PC-9 (cell line): ENCODE measurements at places on chromosomes 7 and 10. TPM values are rescaled to one million over a fixed set of nuclear protein-coding genes. Genes with fewer than 3 reads are reported as not detected.

Gene ECHDC3
- total RNA-seq = not detected in 2 replicates

Gene FKBP9
- total RNA-seq = 155 and 160 TPM in 2 replicates

Gene ENTPD1
- total RNA-seq = not detected in 2 replicates

Gene TFEC
- total RNA-seq = not detected in 2 replicates

Gene FAM25A
- 8.2 and 11.4 TPM in 2 replicates for total RNA-seq
